ENCODE measurements at places on chromosomes 7 and 10. TPM values are rescaled to one million over a fixed set of nuclear protein-coding genes. Genes with fewer than 3 reads are reported as not detected.
A peak's percentile ranks its signal among the peaks of the same experiment; 100 is the strongest.

The ADAMTS14 gene
- 1.3 TPM for total RNA-seq

The CALML5 gene
- total RNA-seq: not detected

The LIPN gene
- not detected for total RNA-seq

- DNase-seq: no peak
These were observed 708.7 kb downstream of the SUGCT start for GRCh38 chr7:40843338-40843985.

- DNase-seq: peak; percentile 38
These were observed 2.0 kb upstream of the SFTPA1 start for GRCh38 chr10:79608505-79609375.

- no peak for DNase-seq
These were observed 7.0 kb upstream of the PANK1 start for GRCh38 chr10:89651916-89652573.

DNA sequence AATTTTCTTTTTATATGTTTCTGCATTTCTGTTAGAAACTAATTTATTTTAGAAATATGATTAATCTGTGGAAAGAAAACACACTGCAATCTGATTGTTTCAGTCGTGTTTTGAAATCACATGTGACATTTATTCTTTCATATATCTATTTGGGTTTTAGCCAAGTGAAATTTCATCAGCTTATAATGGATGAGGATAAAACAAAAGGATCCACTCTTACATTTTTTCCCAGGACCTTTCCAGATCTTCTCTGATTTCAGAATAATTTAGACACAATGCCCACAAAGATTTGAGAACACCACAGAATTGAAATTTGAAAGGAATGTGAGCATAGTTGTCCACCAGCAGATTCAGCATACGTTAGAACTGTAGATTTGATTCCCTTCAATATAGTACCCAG lies 29.1 kb downstream of the CBLL1 start:
- no peak for DNase-seq

GRCh38 chr10:34766811-34767494 lies 48.1 kb downstream of the PARD3 start:
- DNase-seq: no peak
